ENCODE measurements at places on chromosomes 7 and 10.

- DNase-seq = no peak
Observed at GRCh38 chr7:45606050-45606449, 31.9 kb downstream of the ADCY1 start.

DNA sequence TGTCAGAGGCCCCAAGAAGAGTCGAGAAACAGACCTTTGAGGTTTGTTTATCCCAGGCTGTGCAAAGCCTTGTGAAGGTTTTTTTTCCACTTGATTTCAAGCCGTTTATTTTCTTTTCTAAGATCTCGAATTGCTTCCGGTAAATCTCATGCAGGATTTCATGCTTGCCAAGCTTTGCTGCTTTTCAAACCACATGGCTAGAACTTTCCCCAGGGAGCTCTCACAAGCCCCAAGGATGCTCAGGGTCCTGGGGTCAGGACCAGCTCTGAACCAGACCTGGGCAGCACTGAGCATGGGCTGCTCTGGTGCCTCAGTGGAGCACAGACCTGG lies 48.0 kb upstream of the AQP1 start:
- no peak for DNase-seq

- DNase-seq = no peak
Observed at GRCh38 chr10:44465401-44466115, 80.7 kb upstream of the CXCL12 start.

GRCh38 chr10:63094405-63094804 lies 38.7 kb upstream of the NRBF2 start:
- DNase-seq = no peak

DNA sequence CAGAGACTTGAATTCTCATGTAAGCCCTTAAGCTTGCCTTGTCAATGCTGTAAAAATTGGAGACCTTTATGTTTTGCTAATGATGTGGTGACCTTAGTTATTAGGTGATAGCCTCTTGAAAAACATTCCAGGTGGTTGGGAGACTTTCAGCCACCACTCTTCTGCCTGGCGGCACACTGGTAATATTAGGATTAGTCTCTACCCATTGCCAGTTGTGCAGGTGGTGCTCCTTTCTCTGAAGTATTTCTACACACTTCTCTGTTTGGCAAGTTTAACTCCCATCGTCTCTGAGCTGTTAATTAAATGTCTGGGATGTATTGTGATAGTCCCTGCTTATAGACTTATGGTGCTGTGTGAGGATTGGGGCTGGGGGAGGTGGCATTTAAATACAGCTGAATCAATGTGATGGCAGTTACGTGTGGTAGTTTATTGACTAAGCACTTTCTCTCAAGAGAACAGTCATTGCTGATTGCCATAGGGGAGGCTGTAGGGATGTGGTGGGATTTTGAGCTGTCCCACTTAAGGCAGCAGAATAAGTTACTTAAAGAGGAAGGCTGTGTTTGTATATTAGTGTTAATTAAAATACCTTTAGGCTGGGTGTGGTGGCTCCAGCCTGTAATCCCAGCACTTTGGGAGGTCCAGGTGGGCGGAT lies 61.7 kb downstream of the DAGLB start:
- DNase-seq = no peak

GRCh38 chr10:110207805-110208613 lies 604 bp downstream of the MXI1 start:
- peak; percentile 60 for DNase-seq

- DNase-seq = no peak
Observed at GRCh38 chr10:49371967-49372366, 23.9 kb downstream of the DRGX start.

GRCh38 chr7:19928247-19928646 lies 154.8 kb upstream of the TMEM196 start:
- no peak for DNase-seq

DNA sequence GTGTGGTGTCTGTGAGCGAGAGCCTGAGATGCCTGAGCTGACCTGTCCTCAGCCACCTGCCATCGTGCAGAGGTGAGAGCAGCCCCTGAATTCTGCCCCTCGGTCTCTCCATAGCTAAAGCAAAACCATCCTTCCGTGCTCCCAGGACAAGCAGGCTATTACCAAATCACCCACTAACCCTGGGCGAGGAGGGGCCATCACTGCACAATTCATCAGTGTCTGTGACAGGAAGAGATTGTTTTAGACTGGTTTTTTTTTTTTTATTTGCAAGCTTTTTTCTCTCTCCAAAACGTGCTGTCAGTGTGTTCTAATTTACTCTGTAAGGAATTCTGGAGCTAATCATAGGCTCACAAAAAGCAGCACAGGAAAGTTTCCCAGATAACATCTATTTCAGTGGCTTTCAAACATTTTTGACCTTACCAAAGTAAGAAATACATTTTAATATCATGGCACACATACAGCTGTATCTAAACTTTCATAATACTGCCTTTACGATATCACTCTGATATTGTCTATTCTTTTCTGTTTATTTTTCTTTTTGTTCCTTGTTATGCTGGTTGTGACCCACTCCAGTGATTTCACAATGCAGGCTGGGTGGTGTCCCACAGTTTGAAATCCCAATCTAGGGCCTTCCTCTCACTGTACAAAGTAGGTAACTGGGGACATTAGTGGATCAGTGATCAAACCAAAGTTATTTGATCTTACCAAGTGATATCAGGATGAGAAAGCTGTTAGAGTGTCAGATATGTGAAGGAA lies 62.8 kb downstream of the EGFR start:
- DNase-seq = no peak

GRCh38 chr7:132386201-132386681 lies 190.0 kb downstream of the PLXNA4 start:
- no peak for DNase-seq

- DNase-seq = no peak
Observed at GRCh38 chr7:43135129-43135528, 22.7 kb downstream of the HECW1 start.

GRCh38 chr10:110274072-110274627 lies 30.6 kb downstream of the SMNDC1 start:
- no peak for DNase-seq

DNA sequence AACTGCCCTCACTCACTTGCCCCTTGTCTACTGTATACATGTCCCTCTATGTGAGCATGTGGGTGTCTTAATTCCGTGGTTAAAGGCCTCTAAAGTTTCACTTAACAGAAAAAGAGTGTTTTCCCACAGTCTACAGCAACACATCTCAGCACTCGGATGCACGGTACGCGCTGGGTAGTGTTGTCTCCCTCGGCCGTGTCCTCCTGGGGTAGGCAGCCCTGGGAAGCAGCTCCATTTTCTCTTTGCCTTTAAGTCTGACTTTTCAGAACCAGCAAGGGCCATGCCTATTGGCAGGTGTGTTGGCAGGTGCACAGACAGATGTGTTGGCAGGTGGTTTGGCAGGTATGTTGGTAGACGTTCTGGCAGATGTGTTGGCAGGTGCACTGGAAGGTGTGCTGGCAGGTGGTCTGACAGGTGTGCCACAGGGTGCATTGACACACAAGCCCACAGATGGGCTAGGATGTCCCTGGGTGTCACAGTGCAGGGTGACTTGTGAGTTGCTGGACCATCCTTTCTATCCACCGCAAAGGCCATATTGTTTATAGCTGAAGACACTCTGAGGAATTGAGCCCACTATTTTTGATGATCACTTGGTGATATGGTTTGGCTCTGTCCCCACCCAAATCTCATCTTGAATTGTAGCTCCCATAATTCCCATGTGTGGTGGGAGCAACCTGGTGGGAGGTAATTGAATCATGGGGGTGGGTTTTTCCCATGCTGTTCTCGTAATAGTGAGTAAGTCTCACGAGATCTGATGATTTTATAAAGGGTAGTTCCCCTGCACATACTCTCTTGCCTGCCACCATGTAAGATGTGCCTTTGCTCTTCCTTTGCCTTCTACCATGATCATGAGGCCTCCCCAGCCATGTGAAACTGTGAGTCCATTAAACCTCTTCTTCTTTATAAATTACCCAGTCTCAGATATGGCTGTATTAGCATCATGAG lies 296.9 kb downstream of the TNS3 start:
- DNase-seq = no peak

GRCh38 chr7:36441344-36442022 lies 51.8 kb downstream of the ANLN start:
- no peak for DNase-seq

- DNase-seq = no peak
Observed at GRCh38 chr7:29505931-29506330, 57.7 kb upstream of the PRR15 start.

DNA sequence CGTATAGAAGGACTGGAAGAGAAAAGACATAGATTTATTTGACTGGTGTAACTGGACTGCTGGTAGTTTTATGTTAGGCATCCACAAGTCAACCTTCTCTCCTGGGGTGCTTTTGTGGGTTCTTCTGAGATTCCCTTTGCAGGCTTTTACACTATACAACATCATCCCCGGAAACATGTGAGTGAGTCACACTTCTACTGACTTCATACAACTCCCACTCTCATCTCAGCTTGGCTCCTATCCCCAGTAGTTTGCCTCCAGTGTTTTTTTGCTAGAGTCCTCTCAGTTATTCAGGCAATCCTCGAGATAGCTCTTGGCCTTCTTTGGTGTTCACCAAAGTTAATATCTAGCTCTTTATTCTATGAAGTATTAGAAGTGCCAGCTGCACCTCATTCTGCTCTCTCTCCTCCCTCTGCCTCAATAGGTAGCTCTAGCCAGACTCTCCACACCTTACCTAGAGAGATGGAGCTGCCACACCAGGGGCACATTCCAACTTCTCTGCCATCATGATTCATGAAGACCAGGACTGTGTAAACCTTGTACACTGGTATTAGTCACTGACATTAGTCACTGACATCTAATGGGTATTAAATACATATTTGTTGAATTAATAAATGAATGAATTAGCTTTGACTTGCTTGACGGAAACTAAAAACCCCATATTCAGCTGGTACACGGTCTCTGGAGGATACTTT lies 281.9 kb downstream of the PPP1R3A start:
- DNase-seq = no peak

DNA sequence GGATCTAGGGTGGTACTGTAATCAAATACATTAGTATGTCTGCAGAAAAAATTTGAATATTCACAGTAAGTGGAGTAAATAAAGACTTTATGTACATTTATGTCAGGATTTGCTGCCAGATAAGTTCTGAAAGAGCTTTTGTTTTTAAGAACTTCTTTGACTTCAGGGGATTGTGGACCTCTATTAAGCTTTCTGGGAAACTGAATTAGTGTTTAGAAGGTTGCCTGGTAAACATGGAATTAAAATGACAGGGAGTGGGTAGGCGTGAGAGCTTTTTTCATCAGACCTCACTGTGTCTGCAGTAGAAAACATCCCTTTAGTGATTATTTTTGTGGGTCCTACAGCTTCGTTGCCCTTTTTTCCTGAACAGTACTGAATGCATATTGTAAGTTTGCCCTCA lies 15.7 kb downstream of the SDHAF3 start:
- no peak for DNase-seq

DNA sequence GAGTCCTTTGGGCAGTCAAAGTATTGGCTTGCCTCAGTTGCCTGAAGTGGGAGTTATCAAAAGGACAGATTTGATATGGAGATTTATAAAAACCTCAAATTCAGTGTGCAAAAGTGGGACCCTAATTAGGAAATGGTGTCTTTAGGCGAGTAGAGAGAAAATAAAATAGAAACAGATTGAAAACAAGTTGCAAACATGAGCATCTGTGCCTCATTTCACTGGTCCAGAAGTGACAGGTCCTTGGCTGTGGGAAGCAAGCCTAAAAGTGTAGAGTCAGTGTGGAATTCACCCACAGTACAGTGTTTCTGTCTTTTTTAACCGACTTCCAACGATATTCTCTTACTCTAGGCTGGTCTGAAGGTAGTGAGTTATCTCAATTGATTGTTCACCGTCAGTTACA lies 51.2 kb downstream of the ST8SIA6 start:
- DNase-seq = no peak

GRCh38 chr7:127751490-127752448 lies 99.8 kb downstream of the SND1 start:
- no peak for DNase-seq

GRCh38 chr7:70881167-70881847 lies 250.6 kb upstream of the GALNT17 start:
- DNase-seq = no peak

DNA sequence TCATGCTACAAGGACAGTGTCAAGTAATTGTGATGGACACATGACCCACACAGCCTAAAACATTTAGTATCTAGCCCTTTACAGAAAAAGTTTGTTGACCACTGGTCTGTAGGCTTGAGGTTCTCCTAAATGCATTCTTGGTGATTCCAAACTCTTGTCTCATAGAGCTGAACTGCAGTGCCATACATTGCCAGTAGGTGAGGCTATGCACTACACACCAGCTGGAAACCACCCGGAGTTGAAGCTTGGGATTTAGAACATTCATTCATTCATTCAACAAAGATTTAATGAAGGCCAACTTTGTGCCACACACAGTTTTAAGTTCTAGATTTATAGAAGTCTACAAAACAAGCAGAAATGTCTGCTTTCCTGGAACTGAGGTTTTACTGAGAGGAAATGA lies 77.3 kb upstream of the TCF7L2 start:
- DNase-seq = no peak

GRCh38 chr7:101465576-101466196 lies 103.0 kb downstream of the COL26A1 start:
- no peak for DNase-seq

- peak; percentile 49 for DNase-seq
Observed at GRCh38 chr7:2886900-2887299, 42.8 kb upstream of the GNA12 start.

DNA sequence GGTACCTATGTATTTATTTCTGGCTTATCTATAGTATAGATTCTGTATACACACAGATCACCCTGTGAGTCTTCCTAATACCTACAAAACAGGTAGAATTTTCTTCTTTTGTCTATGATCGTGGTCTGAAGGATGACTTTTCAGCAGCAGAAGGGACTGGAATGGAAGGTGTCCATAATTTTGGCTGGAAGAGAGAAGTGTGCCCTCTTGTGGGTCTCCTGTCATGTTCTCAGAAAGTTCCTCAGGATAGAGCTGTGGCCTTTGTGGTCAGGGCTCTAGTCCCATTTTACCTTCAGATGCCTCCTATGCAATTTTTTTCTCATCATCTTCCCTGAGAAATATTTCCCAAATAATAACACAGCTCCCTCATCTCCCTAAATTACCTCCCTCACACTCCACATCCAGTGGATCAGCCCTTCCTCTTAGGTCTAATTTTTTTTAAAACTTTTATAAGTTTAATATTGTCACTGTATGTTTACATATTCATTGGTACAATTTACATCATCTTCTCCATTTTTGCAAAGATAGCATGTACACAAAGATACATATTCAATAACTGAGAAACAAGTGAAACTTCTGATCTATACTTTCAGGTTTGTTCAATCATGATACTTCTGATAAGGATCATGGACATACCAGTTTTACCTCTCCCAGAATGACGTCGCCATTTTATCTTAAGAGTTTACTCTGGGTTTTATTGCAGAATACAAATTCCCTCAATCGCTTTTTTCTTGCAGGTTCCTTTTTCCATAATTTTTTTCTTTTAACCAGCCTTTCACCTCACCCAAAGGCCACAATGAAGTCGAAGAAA lies 112.7 kb downstream of the REEP3 start:
- no peak for DNase-seq

DNA sequence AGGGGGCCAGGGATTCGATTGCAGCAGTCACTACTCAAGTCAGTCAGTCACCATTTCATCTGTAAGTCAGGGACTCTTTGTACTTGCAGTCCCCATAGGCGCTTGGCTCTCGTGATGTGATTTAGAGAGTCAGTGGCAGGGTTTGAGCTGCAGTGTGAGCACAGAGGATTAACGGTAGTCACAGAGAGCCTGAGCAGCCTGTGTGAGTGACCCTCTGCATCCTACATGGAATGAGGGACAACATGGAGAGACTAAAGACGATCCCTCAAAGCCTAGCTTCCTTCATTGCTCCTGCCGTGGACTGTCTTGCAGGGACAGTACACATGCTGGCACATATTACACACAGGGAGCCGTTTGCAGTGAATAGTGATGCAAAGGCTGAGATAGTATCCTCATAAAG lies 56.3 kb downstream of the PRPF18 start:
- DNase-seq = no peak

- no peak for DNase-seq
Observed at GRCh38 chr7:105617280-105618015, 36.2 kb upstream of the EFCAB10 start.
